ENCODE measurements at places on chromosomes 13 and 19.

DNA sequence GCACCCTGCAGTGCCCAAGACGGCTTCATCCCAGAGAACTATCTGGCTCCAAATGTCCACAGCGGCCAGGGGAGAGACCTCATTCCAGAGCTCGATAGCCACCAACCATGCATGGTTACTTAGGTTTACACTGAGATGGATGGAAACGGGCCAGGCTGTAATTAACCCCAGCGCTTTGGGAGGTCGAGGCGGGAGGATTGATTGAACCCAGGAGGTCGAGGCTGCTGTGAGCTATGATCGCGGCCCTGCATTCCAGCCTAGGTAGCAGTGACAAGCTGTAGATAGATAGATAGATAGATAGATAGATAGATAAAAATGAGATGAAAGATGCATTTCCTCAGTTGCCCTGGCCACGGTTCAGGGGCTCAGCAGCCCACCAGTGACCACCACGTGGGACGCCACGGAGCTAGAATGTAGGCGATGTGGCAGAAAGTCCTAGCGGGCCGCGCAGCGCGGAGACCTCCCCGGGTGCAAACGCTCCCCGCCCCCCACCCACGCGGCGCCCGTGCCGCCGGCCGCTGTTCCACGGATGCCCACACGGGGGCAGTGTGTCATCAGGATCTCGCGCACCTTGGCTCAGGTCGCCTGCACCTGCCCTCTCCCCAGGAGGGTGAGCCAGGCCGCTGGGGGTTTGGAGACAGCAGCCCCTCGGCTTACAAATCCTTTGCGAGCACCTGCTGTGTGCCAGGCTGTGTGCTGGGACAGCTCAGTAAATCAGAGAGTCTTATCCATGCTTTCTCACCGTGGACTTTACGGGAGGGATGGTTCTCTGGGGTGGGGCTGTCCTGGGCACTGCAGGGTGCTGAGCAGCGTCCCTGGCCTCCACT lies 13.5 kb upstream of the TLE5 start:
- no peak for DNase-seq

DNA sequence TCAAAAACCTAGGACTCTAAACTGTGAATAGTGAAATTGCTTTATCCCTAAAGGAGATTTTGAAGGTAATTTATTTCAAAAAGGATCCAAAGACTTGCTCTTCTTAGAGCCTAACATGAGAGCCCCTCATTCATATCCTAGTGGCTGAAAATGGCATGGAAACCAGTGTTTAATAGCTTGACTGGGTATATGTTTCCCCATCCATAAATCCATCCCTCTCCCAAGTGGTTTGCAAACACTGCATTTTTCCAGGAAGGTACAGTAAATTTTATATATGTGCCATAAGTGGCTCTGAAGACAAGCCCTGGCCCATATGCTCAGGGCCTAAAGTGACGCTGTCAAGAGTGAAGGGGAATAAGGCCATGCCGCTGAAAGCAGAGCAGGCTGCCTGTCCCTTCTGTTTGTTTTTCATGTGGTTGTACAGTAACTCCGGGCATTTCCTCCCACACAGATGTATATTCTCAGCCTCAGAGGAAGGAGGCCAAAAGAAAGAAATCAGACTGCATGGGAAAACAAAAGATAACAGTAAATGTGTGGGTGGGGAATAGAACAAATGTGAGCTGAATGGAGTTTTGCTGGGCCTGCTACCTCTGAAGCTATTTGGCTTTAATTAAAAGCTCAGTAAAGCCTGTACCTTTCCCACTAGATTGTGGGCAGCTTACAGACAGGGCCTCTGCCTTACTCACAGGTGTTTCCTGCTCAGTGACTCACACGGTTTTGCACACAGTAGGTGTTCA lies 181.9 kb downstream of the PCDH9 start:
- no peak for DNase-seq

- no peak for DNase-seq
These were observed 8.4 kb upstream of the KCTD12 start for GRCh38 chr13:76894401-76895110.

DNA sequence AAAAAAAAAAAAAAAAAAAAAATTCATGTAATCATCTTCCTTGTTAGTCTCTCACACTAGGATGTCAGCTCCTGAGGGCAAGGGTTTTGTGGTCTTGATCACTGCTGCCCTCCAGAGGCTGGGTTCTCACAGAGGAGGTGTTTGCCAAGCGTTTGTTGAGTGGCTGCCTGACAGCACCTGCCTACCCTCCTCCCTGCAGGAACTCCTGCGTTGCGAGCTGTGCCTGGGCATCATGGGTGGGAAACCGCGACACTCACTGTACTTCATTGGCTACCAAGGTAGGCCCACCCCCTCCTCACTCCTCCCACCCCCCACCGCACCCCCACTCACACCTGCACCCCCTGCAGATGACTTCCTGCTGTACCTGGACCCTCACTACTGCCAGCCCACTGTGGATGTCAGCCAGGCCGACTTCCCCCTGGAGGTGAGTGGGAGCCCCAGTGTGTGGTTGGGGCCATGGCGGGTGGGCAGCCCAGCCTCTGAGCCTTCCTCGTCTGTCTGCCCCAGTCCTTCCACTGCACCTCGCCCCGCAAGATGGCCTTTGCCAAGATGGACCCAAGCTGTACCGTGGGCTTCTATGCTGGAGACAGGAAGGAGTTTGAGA lies 8.1 kb downstream of the ATG4D start:
- no peak for DNase-seq

DNA sequence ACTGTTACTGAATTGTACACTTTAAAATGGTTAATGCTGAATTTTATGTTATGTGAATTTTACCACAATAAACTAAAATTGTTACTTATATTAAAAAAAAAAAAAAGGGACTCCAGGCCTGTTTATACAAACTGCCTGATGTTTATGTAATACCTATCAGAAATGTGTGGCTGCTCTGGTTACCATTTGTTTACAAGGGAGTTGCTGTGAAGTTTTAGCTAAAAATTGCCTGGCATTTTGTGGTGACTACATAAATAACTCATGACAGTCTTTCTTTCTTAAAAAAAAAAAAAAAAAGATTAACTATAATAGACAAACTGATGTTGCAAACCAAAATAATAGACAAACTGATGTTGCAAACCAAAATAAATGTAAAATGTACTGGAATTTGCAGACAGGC lies 71.8 kb downstream of the CDADC1 start:
- DNase-seq: no peak

DNA sequence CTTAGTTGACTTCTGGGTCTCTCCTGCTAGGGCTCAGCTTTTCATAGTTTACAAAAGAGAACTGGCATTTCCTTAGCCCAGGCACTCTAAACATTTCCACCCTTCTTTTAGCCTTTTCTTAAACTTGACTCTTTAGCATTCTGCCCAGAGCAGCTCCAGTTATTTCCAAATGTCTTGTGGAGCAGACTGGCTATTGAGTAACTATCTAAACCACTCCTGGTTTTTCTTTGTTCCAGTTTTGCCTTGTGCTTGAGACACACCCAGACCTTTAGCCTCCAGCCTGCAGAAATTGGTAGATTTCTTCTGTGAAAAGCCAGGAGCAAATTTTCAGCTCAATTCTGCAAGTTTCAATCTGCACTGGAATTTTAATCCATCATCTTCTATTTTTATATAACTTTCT lies 1813.1 kb downstream of the OLFM4 start:
- DNase-seq: no peak

- no peak for DNase-seq
These were observed 18.1 kb downstream of the RNASEH2B start for GRCh38 chr13:50927701-50928100.

GRCh38 chr19:18000915-18001776 lies 6.8 kb upstream of the ARRDC2 start:
- no peak for DNase-seq

- DNase-seq: no peak
These were observed 2.4 kb upstream of the SSBP4 start for GRCh38 chr19:18416778-18417249.

Data from NT2/D1 (cell line).